ENCODE measurements at places on chromosomes 7 and 10. TPM values are rescaled to one million over a fixed set of nuclear protein-coding genes. Genes with fewer than 3 reads are reported as not detected.

DNA sequence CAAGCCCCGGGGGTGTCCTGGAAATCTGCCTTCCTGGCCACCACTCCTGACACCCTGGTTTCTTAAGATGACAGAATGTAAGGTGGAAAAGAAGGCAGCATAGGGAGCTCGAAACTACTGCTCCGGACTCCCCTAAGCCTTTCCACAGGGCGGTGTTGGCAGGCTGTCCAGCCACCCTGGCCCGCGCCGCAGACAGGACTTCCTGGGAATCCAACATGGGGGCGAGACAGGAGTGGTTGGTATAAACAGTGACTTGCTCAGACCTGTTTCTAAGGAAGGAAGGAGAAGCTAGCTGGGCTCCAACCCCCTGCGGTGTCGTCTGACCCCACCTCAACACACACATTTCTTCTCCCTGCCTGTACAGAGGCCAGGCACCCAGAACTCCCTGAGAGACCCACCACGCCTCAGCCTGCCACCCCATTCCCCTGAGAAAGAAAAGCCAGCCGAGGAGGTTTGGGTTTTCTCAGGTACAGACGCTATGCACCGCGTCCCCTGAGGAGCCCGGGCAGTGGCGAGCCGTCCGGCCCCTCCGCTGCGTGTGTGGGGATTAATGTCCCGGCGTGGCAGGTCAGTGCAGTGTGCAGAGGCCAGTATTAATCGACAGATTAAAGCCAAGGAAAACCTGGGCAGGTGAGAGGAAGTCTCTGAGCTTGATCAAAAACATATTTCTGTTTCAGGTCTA, 349.6 kb upstream of the MKI67 start:
- no peaks in the 10 kb centered on the region for H3K27me3 ChIP-seq
- H3K4me1 ChIP-seq, result no peaks in the 10 kb centered on the region
- H3K4me3 ChIP-seq, result no peak overlapping the region

GRCh38 chr10:114635797-114636550, 22.1 kb downstream of the ABLIM1 start:
- no peak overlapping the region for H3K4me3 ChIP-seq
- no peaks in the 10 kb centered on the region for H3K36me3 ChIP-seq
- peak overlapping the region; percentile 96 for H3K27ac ChIP-seq
- peaks cover 81% of the 10 kb centered on the region for H3K4me1 ChIP-seq
- DNase-seq, result no peak
- H3K27me3 ChIP-seq, result no peaks in the 10 kb centered on the region

GRCh38 chr10:60871215-60871614, 72.8 kb downstream of the RHOBTB1 start:
- H3K4me1 ChIP-seq, result no peaks in the 10 kb centered on the region
- no peak for DNase-seq
- no peak overlapping the region for H3K27ac ChIP-seq
- no peaks in the 10 kb centered on the region for H3K27me3 ChIP-seq
- H3K4me3 ChIP-seq, result no peak overlapping the region

GRCh38 chr7:18163091-18163490, 135.4 kb upstream of the PRPS1L1 start:
- peaks cover 11% of the 10 kb centered on the region for H3K27me3 ChIP-seq
- no peak for DNase-seq
- H3K27ac ChIP-seq, result no peak overlapping the region
- H3K4me1 ChIP-seq, result no peaks in the 10 kb centered on the region
- H3K4me3 ChIP-seq, result no peak overlapping the region
- H3K36me3 ChIP-seq, result no peaks in the 10 kb centered on the region

GRCh38 chr10:24383681-24384106, 174.8 kb downstream of the KIAA1217 start:
- H3K27me3 ChIP-seq, result no peaks in the 10 kb centered on the region
- no peak overlapping the region for H3K4me3 ChIP-seq
- DNase-seq, result peak; percentile 33
- H3K36me3 ChIP-seq, result no peaks in the 10 kb centered on the region
- H3K4me1 ChIP-seq, result peaks cover 2% of the 10 kb centered on the region
- peak overlapping the region; percentile 66 for H3K27ac ChIP-seq

DNA sequence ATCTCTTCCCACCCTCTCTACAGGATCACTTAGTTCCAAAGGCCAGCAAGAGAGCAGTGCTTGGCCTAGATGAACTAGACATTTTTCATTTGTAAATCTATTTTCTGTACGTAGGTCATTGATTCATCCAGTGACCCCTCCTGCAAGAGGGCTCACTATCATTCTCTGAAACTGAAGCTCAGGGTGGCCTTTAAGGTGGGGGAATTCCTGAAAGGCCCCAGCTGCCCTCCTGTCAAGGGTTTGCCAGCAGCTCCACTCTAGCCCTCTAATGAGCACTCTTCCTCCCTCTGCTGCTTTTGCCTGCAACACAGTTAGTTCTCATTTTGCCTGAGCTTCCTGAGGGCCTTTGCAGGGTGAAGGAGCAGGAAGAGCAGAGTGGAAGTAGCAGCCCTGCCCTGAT, 41.2 kb downstream of the LRRC18 start:
- DNase-seq, result no peak
- H3K4me3 ChIP-seq, result no peak overlapping the region
- no peaks in the 10 kb centered on the region for H3K4me1 ChIP-seq
- no peak overlapping the region for H3K27ac ChIP-seq

DNA sequence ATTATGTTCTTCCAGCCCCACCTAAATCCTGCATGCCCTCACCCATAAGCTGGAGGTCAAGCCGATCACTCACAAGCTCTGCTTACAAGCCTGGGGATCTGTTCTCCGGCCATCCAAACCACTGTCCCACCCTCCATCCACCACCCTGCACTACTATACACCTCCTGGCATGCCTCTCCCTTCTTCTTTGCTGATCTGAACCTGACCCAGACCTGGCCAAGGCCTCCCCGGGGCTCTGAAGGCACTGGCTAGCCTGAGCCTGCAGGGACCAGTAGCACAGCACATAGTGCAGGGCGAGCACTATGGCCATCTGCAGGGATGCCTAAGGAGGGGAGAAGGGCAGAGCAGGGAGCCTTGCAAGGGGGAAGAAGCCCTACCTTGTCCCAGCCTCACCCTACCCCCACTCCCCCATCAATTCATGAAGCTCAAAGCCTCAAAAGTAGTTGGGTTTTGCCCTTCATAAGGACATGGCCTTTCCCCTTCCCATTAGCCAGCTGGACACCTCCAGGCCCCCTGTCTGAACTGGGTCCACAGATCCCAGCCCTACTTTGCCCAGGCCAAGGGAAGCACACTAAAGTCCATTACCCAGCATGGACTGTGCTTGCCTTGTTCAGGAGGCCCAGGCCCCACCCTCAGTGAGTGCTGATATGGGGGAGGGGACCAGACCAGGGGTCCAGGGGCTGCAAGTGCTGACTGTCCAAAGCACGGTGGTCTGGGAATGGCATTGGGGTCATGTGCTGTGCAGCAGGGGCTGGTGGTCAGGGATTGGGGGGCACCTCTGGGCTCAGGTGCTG, 29.6 kb downstream of the CHAT start:
- DNase-seq, result no peak
- H3K27me3 ChIP-seq, result peaks cover 15% of the 10 kb centered on the region
- H3K36me3 ChIP-seq, result no peaks in the 10 kb centered on the region

DNA sequence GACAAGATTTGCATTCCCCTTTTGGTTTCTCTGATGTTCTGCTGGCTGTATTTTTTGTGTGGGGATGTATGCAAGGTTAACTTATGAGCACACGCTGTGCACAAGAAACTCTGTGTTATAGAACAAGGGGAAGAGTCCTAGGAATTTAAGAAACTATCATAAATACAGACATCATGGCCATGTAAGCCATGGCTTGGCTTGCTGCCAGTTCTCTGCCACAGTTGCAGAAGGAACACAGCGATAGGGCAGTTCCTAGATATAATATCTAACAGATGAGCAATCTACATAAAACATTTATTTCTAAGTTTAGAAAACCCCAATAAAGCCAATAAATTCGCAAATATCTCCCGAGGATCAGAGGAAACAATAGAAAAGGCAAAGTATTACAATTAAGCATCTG, 153.3 kb downstream of the LRRTM3 start:
- H3K27me3 ChIP-seq, result no peaks in the 10 kb centered on the region
- no peak overlapping the region for H3K27ac ChIP-seq
- H3K4me3 ChIP-seq, result no peak overlapping the region
- no peaks in the 10 kb centered on the region for H3K4me1 ChIP-seq
- H3K36me3 ChIP-seq, result no peaks in the 10 kb centered on the region

DNA sequence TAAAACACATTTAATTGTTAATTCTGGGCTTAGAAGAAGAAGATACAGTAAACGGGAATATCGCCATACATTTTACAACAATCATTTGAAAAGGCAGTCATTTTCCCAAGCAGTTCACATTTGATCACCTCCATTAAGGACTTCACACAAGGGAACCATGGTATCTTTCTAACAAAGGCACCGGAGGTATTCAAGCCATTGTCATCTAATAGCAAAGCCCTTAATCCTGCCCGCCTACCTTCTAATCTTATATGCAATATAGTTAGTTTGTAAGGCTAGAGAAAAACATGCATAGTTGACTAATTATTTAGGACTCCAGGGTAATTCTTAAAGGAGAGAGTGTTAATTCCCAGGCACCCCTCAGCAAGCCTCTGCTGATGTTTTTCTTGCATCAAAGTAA, 83.1 kb downstream of the MRPL32 start:
- no peak overlapping the region for H3K27ac ChIP-seq
- no peak for DNase-seq
- no peaks in the 10 kb centered on the region for H3K36me3 ChIP-seq
- no peaks in the 10 kb centered on the region for H3K4me1 ChIP-seq

- DNase-seq, result no peak
- no peaks in the 10 kb centered on the region for H3K27me3 ChIP-seq
- no peak overlapping the region for H3K4me3 ChIP-seq
- H3K4me1 ChIP-seq, result no peaks in the 10 kb centered on the region
- no peak overlapping the region for H3K27ac ChIP-seq
These were observed 210.9 kb downstream of the DGKB start for GRCh38 chr7:14691597-14692203.

DNA sequence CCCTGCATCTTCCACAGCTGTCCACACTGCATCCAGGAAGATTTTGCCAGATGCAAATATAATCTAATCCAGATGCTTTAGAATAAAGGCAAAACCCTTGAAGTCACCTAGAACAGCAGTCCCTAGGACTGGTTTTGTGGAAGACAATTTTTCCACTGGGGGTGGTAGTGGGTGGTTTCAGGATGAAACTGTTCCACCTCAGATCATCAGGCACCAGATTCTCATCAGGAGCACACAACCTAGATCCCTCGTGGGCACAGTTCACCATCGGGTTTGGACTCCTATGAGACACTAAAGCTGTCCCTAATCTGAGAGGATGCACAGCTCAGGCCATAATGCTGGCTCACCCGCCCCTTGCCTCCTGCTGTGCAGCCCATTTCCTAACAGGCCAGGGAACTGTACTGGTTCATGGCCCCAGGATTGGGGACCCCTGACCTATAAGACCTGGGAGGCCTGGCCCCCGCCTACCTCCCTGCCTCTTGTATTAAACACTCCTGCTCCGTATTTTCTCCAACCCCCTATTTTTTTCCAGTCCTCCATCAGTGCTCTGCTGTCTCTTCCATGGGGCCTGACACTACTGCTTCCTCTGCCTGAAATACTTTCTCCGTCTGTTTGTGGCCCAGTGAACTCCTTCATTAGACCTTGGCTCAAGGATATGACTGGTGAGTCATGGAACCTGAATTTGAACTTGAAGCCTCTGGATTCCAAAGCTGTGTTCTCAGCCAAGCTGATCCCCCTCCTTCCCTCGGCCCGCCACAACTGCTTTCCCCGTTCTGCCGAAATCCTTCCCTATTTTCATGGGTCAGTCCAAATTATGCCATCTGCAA, 79.9 kb upstream of the RHEB start:
- H3K27me3 ChIP-seq, result no peaks in the 10 kb centered on the region
- peaks cover 57% of the 10 kb centered on the region for H3K4me1 ChIP-seq
- peak; percentile 73 for DNase-seq
- H3K4me3 ChIP-seq, result 0 out of 2 replicates have a peak overlapping the region, but pooled peaks have one; percentile 8
- peaks cover under 1% of the 10 kb centered on the region for H3K36me3 ChIP-seq

GRCh38 chr7:20798081-20798693, 11.5 kb upstream of the SP8 start:
- no peak overlapping the region for H3K27ac ChIP-seq
- H3K4me3 ChIP-seq, result peak overlapping the region; percentile 80
- H3K27me3 ChIP-seq, result peaks cover 36% of the 10 kb centered on the region
- no peaks in the 10 kb centered on the region for H3K36me3 ChIP-seq
- H3K4me1 ChIP-seq, result no peaks in the 10 kb centered on the region

GRCh38 chr10:30862486-30862885, 169.2 kb downstream of the ZNF438 start:
- H3K4me1 ChIP-seq, result no peaks in the 10 kb centered on the region
- no peaks in the 10 kb centered on the region for H3K36me3 ChIP-seq
- H3K27me3 ChIP-seq, result no peaks in the 10 kb centered on the region
- H3K27ac ChIP-seq, result no peak overlapping the region
- DNase-seq, result no peak
- no peak overlapping the region for H3K4me3 ChIP-seq

DNA sequence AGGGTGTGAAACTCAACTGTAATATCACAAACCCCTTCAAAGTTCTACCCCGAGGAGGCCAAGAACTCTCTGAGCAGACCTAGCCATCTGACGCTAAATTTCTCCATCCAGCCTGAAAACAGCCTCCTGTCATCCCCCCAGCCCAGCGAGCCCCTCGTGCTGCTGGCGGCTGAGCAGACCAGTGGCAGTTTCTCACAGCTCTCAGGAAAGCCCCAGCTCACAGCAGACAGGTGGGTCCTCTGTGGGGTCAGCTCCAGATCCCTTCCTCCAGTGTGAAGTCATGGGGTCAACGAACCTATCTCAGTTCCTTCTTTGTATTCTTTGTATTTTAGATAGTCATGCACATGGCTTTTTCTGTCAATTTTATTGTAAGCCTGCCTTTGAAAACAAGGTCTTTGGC, 7.8 kb downstream of the GARIN1A start:
- DNase-seq, result no peak
- no peaks in the 10 kb centered on the region for H3K27me3 ChIP-seq
- H3K27ac ChIP-seq, result no peak overlapping the region
- no peaks in the 10 kb centered on the region for H3K36me3 ChIP-seq
- H3K4me1 ChIP-seq, result no peaks in the 10 kb centered on the region

DNA sequence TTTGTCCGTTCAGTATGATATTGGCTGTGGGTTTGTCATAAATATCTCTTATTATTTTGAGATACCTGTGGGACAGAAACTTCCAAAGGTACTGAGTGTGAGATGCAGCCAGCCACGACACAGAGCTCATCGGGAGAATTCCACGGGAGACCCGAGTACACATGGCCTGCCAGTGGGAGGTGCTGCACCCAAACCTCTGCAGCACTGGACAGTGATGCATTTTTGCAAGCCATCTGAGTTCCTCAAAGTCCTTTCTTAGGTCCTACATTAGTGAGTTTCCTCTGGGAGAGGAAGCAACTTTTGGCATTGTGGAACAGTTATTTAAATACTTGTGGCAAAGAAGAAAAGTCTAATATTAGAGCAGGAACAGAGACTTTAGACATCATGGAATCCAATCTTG, 77.5 kb downstream of the ARID5B start:
- H3K4me3 ChIP-seq, result no peak overlapping the region
- no peaks in the 10 kb centered on the region for H3K27me3 ChIP-seq
- peaks cover 23% of the 10 kb centered on the region for H3K4me1 ChIP-seq
- no peak overlapping the region for H3K27ac ChIP-seq
- no peaks in the 10 kb centered on the region for H3K36me3 ChIP-seq

- no peak for DNase-seq
- 0 out of 2 replicates have a peak, but pooled peaks cover 2% of the 10 kb centered on the region for H3K4me1 ChIP-seq
- no peak overlapping the region for H3K27ac ChIP-seq
- H3K27me3 ChIP-seq, result no peaks in the 10 kb centered on the region
These were observed 121.6 kb downstream of the C10orf105 start for GRCh38 chr10:71597821-71598498.

- DNase-seq, result no peak
- no peak overlapping the region for H3K4me3 ChIP-seq
- no peaks in the 10 kb centered on the region for H3K27me3 ChIP-seq
These were observed 69.0 kb downstream of the ADD3 start for GRCh38 chr10:110076559-110077318.

The TCAF2 gene
- total RNA-seq, result 0.28 TPM

The DNAJC1 gene
- 12.9 TPM for total RNA-seq

The SPDYE11 gene
- total RNA-seq, result not detected

The DKK1 gene
- total RNA-seq, result 563 TPM

The AASS gene
- 0.31 TPM for total RNA-seq

The HHEX gene
- total RNA-seq, result 10.1 TPM
